ENCODE measurements at places on chromosomes 3 and 15.

DNA sequence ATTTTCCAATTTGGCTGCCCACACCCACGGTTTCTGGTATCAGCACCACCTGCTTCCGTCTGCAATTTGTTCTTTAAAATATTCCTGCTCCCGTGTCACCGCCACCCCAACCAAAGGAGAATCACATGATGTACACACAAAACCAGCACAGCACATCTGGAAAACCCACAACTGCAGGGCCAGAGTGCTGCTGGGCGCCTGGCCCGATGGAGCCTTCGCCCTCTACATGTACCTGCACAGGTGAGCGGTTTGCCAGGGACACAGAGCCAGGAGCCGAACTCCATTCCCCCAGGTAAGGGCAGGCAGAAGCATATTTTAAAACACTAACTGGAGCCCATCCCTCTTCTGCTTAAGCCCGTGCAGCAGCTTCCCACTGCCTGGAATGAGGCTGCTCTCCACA lies 75.6 kb downstream of the ADAMTS17 start:
- no peak for DNase-seq

DNA sequence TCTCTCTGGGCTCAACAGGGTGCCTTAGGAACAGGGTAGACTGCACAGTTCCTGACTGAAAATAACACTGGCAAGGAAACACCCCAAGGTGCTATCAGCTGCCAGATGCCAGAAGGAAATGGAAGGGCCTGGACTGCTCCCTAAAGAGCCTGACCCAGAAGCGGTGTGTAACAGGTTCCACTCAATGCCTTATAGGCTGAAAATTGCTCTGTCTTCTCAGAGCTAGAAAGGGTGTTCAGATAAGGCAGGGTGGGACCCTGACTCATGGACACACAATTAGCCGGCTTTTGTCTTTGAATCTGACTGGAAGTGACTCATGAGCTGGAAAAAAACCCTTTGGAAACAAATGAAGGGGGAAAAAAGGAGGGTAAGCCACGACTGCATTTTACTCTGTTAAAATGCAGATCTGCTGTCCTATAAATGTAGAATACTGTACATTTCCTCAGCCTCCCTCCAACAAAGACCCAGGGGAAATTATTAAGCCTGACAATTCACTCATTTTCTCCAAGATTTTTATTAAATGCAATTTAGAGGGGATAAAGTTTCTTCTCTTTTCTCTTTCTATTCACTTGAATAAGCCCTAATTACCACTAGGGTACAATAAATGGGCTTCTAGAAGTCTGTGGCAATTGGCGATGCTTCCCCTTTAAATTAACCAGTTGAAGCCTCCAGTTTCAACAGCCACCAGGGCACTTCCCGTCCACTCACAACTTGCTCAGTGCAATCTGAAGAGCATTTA lies 160.2 kb upstream of the TBL1XR1 start:
- no peak for DNase-seq

- DNase-seq, result no peak
Measured at GRCh38 chr15:34214135-34214534, 4.2 kb upstream of the KATNBL1 start.

DNA sequence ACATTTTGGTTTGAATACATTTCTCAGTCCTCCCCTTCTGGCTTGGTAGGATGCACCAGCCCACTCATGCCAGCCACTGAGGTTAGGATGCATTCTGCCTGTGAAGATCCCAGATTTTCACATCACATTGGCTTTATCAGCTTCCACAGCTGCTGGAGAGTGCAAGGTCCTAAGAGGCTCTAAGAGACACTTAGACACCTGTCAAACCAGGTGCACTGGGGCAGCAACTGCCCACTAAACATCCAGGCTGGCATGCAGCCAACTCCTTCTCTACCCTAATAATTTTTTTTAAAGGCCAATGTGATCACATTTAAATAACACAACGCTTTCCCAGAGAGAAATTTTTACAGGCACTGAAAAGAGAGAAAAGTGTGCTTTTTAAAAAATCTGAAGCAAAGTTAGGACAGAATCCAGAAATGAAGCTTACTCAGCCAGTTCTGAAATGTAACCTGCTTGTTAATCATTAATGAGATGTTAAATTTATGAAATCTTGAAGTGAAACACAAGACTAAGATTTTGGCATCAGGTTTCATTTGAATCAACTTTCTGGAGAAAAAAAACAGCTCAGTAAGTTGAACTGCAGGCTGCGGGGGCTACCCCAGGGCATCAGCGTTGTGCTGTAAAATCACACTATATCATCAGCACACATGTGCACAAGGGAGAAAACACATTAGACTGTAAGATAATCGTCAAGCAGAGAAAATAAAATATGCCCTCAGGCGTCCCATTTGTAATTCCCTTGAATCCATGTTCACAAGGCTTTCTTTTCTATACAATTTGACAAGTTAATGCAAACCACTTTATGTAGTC lies 312.9 kb downstream of the ZBBX start:
- DNase-seq, result no peak

DNA sequence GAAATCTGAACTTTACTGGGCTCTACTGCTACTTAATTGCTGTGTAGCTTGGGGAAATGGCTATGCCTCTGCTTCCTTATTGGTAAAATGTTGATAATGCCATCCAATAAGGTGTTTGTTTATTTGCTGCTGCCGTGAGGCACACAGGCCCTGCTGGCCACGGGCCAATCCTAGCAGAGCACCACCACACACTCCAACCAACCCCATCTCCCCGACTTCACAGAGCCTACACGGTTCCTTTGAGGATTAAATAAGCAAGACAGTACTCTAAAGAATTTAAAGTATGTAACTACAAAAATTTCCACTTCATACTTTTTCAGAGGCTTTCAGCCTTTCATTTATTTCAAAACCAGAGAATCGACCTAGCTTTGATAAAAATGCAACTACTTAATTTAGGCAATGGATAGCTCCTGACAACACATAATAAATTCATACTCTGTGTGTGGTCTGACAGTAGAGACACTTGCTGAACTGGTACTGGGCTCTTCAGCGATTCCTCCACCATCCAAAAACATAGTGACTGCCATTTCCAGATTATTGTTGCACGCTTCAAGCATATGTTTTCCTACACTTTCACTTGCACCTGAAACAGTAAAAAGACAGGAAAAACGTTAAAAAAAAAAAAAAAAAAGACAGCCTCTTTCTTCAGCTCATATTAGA lies 25.3 kb downstream of the UBXN7 start:
- DNase-seq, result no peak

- no peak for DNase-seq
Measured at GRCh38 chr15:75211436-75212199, 9.9 kb downstream of the C15orf39 start.

DNA sequence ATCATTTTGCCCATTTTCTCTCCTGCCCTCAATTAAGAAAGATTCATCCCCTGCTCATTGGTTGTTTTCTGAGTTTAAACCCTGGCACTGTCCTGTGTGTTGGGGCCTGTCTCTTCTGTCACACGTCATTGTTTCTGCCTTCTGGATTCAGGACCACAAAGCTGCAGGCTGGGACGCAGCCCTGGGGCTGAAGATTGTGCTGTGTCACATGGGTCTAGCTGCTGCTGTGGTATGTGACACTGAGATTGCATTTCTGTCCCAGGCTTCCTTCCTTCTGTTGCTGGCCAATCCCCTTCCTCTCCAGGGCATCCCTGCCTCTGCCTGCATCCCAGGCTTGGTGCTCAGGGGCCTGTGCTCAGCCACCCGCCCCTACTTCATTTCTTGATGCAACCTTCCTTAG lies 28.9 kb downstream of the INSYN1 start:
- DNase-seq, result no peak

DNA sequence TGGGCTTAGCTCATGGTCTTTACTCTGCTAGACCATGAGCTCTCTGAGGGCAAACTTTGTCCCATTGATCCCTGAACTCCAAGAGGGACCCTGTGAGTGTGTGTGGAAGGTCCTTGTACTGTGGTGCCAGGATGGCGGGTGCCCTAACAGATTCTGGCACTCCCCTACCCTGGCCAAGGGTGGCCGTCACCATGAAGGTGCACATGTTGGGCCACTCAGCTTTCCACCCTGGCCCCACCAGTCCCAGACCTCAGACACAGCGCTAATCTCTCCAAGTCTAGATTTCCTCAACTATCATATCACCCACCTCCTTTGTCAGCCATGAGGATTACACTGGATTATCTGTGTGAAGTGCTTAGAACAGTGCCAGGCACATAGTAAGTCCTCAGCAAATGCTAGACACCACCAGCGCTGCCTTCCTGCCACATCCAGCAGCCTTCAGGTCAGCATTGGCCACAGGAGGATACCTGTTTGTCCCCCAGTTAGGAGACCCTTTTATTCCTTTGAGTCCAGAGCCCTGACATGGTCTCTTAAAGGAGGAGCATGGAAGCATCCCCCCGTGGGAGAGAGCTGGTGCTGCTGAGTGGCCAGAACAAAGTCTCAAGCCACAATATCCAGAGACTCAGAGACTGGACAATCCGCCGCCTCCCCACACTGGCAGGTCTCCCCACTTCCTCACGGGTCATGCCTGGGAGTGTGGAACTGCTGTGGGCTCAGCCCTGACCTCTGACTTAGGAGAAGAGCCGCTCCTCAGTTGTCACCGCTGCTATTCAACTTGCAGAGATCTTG lies 44.5 kb upstream of the SLCO2A1 start:
- no peak for DNase-seq

- DNase-seq, result no peak
Measured at GRCh38 chr15:96293441-96293840, 37.1 kb upstream of the NR2F2 start.

DNA sequence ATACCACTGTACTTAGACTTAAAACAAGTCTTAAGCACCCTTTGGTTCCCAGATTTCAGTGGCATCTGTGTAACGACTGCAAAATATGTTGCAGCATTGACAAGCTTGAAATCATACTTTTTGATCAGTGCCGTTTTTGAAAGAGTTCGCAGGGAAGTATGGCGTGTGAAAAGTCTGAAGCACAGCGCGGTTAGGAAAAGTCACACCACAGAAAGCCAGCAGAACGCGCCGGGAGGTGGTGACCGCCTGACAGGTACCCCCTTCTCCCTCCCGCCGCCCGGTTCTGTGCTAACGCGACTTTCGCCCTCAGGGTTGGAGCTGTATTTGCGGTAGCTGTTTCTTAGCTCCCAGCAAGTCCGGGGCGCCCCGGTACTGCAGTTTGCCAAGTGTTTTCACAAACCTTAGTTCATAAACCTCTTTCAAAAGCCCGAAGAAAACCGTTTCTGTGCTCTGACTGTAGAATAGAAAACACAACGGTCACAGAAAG lies 481 bp upstream of the CRYBG3 start:
- DNase-seq, result peak; percentile 30

All from naive thymus-derived CD8-positive, alpha-beta T cell (primary cell).